ENCODE measurements at places on chromosomes 2 and 18. TPM values are rescaled to one million over a fixed set of nuclear protein-coding genes. Genes with fewer than 3 reads are reported as not detected.

- no peak for DNase-seq
These were observed 16.6 kb upstream of the CPS1 start for GRCh38 chr2:210539578-210540416.

- no peak for DNase-seq
These were observed 37.2 kb upstream of the PXDN start for GRCh38 chr2:1781291-1782080.

- DNase-seq, result no peak
These were observed 85.5 kb upstream of the TMEM247 start for GRCh38 chr2:46393865-46394264.

- no peak for DNase-seq
These were observed 289.5 kb upstream of the SLC14A2 start for GRCh38 chr18:45325778-45326177.

Gene SERPINB11
- polyA plus RNA-seq, result not detected

GRCh38 chr2:1813371-1813770, 69.1 kb upstream of the PXDN start:
- DNase-seq, result no peak

DNA sequence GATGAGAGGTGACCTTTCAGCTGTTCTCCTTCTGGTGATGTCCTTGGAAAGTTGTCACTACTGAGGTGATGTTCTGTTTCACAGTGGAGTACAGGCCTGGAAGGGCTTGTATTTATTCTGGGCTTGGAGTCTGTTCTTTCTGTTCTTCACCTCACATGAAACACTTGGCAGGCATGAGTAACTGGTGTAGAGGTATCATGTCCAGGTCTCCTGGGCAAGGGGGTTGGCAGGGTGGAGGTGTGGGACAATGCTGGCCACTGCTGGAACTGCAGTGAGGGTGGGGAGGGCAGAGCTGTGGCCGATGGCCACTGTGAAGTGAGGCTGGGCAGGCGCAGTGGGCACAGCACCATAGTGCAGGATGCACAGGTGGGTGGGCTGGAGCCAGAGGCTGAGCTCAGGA, 35.4 kb downstream of the PLEKHB2 start:
- no peak for DNase-seq

All from right renal pelvis (tissue), 4 donors.